ENCODE measurements at places on chromosomes 6 and 20.

GRCh38 chr6:168158980-168159349 is 80.0 kb upstream of the FRMD1 start:
- no peak for DNase-seq

DNA sequence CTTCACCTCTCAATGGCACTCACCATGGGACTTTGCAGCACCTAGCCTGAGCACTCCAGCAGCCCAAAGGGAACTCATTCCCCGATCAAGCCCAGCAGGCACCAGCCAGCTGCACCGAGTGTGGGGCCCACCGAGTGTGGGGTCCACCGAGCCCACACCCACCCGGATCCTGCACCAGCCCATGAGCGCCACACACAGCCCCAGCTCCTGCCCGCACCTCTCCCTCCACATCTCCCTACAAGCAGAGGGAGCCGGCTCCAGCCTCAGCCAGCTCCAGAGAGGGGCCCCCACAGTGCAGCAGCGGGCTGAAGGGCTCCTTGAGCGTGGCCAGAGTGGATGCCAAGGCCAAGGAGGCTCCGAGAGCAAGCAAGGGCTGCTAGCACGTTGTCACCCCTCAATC is 1182.4 kb downstream of the HACE1 start:
- no peak for DNase-seq

DNA sequence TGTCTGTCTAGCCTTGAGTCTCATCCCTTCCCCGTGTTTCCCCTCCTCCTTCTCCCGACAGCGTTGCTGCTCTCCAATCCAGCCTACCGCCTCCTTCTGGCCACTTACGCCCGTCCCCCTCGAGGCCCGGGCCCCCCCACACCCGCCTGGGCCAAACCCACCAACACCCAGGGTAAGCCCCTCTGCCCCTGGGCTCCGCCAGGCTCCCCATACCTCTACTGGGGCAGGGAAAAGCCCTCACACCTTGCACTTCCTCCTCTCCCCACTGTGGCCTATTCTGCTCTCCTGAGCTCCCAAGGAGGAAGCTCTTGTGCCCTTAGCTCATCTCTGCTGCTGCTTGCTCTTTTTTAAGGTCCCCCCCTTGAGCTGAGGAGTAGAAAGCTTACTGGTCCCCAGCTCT is 11.0 kb downstream of the DDR1 start:
- no peak for DNase-seq

DNA sequence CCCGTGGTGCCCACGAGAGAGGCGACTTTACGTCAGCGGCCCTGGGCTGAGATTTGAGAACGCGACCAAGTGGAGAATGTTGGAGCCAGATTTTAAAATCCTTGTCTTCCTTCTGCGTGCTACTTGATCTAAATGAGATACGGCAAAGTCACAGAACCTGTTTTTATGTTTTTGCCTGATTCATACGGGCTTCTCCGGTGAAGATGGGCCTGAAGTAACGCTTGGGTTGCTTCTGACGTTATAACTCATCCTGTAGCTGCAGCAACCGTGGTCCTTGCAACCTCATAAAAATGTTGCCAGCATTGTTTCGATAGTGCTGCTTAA is 462 bp upstream of the SLC35B3 start:
- DNase-seq = no peak

- no peak for DNase-seq
Measured at GRCh38 chr6:21729431-21729830, 135.9 kb downstream of the SOX4 start.

- no peak for DNase-seq
Measured at GRCh38 chr20:15224199-15224598, 886.8 kb upstream of the FLRT3 start.

Measured in glutamatergic neuron (in vitro differentiated cells).